Ovary (tissue), 10 donors: ENCODE measurements at places on chromosomes 16 and 17. TPM values are rescaled to one million over a fixed set of nuclear protein-coding genes. Genes with fewer than 3 reads are reported as not detected.

MEFV gene
- total RNA-seq = 0.84 TPM

SMTNL2 gene
- 17.8 TPM for total RNA-seq

OR1F1 gene
- not detected for total RNA-seq

TAC4 gene
- total RNA-seq = not detected

MARVELD3 gene
- total RNA-seq = not detected

CD300C gene
- 0.90 TPM for total RNA-seq

C16orf89 gene
- 5.5 TPM for total RNA-seq

NEUROD2 gene
- total RNA-seq = not detected

DBF4B gene
- total RNA-seq = 6.7 TPM

STH gene
- not detected for total RNA-seq

NPIPB13 gene
- total RNA-seq = 14.4 TPM

MOSMO gene
- 18.2 TPM for total RNA-seq

CTRB2 gene
- total RNA-seq = not detected

MYCBPAP gene
- 7.1 TPM for total RNA-seq

KRT12 gene
- not detected for total RNA-seq

CBFA2T3 gene
- 0.57 TPM for total RNA-seq

BRIP1 gene
- 1.4 TPM for total RNA-seq

RFFL gene
- 19.2 TPM for total RNA-seq

ASIC2 gene
- total RNA-seq = 0.24 TPM

AANAT gene
- total RNA-seq = not detected

STX1B gene
- total RNA-seq = 1.2 TPM

TPPP3 gene
- 10.9 TPM for total RNA-seq

TNFRSF17 gene
- not detected for total RNA-seq

NT5C gene
- total RNA-seq = 51.3 TPM

ZFP1 gene
- 7.9 TPM for total RNA-seq

DPEP3 gene
- total RNA-seq = not detected

SECTM1 gene
- total RNA-seq = 5.2 TPM

FOXN1 gene
- total RNA-seq = not detected

RAB11FIP4 gene
- total RNA-seq = 9.8 TPM

CNGB1 gene
- not detected for total RNA-seq
